Breast epithelium (tissue), 4 donors: ENCODE measurements at places on chromosomes 13 and 19. TPM values are rescaled to one million over a fixed set of nuclear protein-coding genes. Genes with fewer than 3 reads are reported as not detected.

- no peaks in the 10 kb centered on the region for H3K27me3 ChIP-seq
- no peak overlapping the region for H3K4me3 ChIP-seq
- no peak for DNase-seq
- H3K27ac ChIP-seq = no peak overlapping the region
Observed at GRCh38 chr19:55289117-55289796, 5.5 kb downstream of the BRSK1 start.

DNA sequence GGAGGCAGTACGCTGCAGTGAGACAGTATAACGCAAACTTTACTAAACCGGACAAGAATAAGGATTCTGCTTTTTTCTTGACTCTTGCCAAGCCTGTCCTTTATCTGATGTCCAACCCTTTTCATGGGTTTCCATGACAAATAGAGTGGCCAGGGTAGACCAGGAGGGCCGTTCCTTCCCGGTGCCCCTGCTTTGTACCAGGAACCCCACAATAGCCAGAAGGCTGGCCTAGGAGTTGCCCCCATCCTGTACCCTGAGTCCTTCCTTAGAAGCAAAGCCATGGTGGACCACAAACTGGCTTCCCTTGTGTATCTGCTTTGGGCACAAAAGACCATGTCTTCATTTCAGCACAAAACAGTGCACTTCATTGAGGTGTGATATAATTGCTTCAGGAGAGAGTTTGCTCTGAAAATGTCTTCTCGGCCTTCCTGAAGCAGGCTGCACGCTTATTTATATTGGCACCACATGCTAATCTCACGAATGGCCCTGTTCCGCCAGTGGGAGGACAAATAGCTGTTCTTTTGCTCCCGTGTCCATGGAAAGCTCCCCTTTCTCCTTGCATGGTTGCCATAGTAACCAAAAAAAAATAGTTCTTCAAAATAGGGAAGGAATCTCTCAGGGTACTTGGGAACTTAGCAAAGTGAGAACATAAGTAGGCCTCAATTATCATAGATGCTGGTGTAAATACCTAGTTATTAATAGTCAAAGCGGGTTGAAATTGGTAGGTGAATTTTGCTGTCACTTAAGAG is 222.1 kb downstream of the ZIC5 start:
- H3K27ac ChIP-seq = no peak overlapping the region
- H3K4me1 ChIP-seq = no peaks in the 10 kb centered on the region
- H3K36me3 ChIP-seq = no peaks in the 10 kb centered on the region
- H3K27me3 ChIP-seq = no peaks in the 10 kb centered on the region

- peak overlapping the region; percentile 28 for H3K4me3 ChIP-seq
- DNase-seq = peak; percentile 53
- no peaks in the 10 kb centered on the region for H3K36me3 ChIP-seq
- peak overlapping the region; percentile 25 for H3K27ac ChIP-seq
- no peaks in the 10 kb centered on the region for H3K27me3 ChIP-seq
Observed at GRCh38 chr19:12867120-12868099, 13.8 kb downstream of the DNASE2 start.

The ITGBL1 gene
- 62.5 TPM for total RNA-seq

DNA sequence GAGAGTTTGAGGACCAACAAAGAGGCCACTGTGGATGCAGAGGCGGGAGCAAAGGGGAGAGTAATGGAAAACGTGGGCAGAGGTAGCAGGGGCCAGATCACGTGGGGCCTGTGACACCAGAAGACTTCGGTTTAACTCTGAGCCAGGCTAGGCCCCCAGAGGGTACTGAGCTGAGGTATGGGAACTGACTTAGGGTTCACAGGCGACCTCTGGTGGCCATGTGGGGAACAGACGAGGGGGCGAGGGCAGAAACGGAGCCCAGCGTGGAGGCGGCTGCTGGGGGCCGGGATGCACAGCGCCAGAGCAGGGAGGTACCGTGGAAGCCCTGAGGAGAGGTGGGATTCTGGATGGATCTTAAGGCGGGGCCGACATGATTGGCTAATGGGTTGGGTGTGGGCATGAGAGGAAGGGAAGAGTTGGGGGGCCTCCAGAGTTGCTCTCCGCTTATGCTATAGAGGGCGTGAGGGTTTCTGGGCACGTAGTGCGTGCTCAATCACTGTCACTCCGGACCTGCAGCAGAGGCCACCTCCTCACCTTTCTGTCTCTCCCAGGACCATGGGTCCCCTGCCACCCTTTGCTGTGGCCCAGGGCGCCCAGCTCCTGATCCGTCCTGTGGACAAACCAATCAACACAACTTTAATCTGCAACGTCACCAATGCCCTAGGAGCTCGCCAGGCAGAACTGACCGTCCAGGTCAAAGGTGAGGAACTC is 13.7 kb downstream of the PVR start:
- H3K27me3 ChIP-seq = no peaks in the 10 kb centered on the region
- H3K36me3 ChIP-seq = no peaks in the 10 kb centered on the region
- peak; percentile 23 for DNase-seq
- no peak overlapping the region for H3K4me3 ChIP-seq

GRCh38 chr19:35013041-35013819 is 13.1 kb downstream of the GRAMD1A start:
- no peaks in the 10 kb centered on the region for H3K27me3 ChIP-seq
- no peak overlapping the region for H3K27ac ChIP-seq
- H3K36me3 ChIP-seq = no peaks in the 10 kb centered on the region
- no peaks in the 10 kb centered on the region for H3K4me1 ChIP-seq
- DNase-seq = peak; percentile 57
- no peak overlapping the region for H3K4me3 ChIP-seq

The SULT2A1 gene
- total RNA-seq = not detected

DNA sequence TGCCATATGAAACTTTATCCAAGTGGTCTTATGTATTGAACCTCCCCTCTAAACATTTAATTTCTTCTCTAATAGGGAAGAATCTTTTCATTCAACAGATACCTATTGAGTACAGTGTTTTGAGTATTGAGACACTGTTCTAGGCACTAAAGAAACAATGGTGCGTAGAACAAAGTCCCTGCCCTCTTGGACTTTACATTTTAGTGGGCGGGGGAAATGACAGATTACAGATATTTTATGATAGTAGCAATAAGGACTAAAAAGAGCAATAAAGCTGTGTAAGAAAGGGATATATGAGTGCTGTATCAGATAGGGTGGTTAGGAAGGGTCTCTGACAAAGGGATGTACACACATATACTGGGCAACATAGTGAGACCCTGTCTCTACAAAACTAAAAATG is 5.4 kb downstream of the NUDT15 start:
- H3K4me3 ChIP-seq = no peak overlapping the region
- no peak overlapping the region for H3K27ac ChIP-seq
- DNase-seq = no peak
- no peaks in the 10 kb centered on the region for H3K4me1 ChIP-seq
- H3K36me3 ChIP-seq = no peaks in the 10 kb centered on the region

DNA sequence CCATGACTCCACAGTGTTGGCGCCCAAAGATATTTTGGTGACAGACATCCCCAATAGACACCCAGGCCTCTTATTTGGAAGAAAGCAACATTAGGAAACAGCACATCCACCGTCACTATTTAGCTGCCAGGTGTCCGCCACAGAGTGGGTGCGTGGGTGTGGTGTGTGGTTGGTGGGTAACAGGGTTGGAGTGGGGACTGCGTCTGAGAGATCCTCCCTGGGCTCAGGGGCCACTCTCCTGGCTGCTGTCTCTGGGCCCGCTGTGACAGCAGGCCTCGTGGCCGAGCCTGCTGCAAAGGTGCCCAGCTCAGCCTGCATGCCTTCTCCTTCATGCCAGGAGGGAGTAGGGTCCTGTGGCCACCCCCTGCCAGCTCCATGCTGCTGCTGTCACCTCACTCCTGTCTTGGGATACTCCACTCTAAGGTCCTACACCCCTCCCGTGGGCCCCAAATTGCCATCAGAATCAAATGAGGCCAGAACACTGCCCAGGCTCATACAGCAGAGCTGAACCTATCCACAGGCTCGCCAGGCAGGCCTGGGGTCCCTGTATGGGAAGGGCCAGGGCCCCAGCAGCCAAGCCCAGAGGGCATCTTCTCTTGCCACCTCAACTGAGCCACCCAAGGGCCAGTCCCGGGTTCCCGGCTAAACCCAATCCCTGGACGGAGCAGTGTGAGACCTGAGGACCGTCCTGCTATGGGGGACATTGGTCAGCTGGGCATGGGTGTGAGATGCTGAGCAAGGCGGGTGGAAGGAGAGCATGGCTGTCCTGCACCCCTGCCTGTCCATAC is 24.7 kb upstream of the TIMM44 start:
- no peaks in the 10 kb centered on the region for H3K36me3 ChIP-seq
- H3K27me3 ChIP-seq = no peaks in the 10 kb centered on the region
- DNase-seq = no peak
- no peak overlapping the region for H3K27ac ChIP-seq
- no peaks in the 10 kb centered on the region for H3K4me1 ChIP-seq
- no peak overlapping the region for H3K4me3 ChIP-seq
